ENCODE measurements at places on chromosomes 16 and 17.

DNA sequence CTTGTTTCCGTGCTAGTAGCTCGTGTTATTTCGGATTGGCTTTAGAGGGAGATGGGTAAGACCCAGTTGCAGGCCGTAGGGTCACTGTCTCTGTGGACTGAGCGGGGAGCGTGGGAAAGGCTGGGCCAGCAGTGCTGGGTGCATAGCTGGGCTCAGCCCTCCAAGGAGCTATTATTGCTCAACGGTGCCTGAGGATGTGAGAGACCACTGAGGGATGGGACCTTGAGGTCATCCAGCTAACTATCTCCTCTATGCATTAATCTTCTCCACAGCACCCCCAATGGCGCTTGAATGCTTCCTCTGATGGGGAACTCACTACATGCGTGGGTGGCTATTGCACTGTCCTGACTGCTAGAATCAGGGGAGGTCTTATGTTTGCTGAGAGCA is 126.1 kb upstream of the FOXF1 start:
- DNase-seq, result no peak

GRCh38 chr17:75980188-75981018 is 1.4 kb downstream of the TEN1 start:
- DNase-seq, result no peak

- DNase-seq, result no peak
These were observed 10.0 kb downstream of the SLC46A1 start for GRCh38 chr17:28395968-28396367.

GRCh38 chr17:34173241-34173640 is 81.8 kb upstream of the CCL2 start:
- no peak for DNase-seq

DNA sequence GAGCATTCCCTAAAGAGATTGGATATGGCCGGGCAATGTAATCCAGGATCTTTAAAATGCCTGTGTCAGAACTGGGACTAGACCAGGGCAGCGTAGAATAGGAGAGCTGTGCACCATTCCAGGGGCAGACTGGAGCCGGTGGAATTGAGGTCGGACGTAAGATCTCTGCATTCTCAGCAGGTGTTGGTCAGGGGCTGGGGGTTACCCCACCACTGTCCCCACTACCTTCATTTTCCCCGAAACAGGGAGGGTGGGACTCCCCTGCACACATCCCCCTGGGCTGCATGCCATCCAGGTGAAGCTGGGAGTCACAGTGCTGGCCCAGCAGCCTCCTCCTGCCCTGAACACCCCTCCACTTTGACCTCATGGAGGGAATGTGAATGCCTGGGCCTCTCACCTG is 17.8 kb downstream of the OSBPL7 start:
- DNase-seq, result no peak

- no peak for DNase-seq
These were observed 22.7 kb downstream of the NXN start for GRCh38 chr17:956905-957304.

DNA sequence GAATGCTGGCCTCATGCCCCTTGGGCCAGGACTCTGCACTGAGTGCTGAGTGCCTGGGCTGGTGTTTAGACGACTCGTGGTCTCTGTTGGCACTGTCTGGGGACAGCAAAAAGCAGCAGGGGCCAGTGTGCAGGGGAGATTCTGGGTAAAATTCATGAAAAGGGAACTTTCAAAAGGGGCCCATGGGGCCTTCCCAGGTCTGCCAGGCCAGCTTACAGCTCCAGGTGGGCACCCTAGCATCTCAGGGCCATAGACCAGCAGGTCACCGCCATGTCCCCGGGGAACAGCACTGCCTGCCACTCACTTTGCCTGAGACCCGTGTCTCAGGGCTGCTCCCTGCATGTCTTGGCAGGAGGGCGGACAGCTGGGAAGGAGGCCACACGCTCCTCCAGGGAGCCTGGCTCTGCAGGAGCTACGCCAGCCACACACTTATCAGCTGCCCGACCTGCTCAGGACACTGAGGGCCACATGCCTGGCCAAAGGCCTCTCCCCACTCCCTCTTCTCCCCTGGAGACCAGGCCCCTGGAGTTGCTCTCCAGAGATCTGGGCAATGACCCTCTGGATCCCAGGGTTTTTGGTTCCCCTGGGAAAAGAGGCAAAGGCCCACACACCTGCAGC is 8.8 kb upstream of the FASN start:
- no peak for DNase-seq

DNA sequence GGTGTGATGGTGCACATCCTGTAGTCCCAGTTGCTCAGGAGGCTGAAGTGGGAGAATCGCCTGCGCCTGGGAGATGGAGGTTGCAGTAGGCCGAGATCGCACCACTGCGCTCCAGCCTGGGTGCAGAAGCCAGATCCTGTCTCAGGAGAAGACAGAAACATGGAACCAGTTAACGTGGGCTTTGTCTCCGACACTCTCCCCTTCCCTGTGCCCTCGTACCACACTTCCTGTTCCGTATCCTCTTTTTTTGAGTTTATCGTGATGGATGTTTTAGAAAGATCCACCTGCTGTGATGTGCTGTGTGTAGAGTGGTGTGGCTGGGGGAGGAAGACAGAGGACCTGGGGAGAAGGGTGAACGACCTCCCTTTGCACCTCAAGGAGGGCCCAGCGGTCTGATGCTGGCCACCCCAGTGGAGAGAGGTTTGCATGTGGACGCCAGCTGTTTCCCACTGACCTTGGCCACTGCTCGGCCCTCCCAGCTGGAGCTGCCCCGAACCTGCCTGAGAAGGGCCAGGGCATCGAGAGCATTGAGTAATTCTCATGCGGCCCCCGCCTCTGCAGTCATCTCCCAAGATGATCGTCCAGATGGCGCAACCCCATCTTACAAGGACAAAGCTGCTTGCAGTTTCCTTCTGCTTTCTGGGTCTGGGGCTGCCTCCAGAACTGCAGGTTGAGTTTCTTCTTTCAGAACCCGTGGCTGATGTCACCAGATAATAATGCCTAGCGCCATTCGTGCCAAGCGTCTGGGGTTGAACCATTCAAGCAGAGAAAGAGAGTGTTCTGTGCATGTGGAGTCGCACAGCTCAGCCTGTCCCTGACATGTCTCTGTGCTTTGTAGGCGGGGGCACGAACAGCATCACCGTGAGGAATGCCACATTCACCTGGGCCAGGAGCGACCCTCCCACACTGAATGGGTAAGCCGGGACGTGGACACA is 126.3 kb downstream of the ABCC1 start:
- DNase-seq, result no peak

- DNase-seq, result no peak
These were observed 1257.1 kb upstream of the GOT2 start for GRCh38 chr16:59991171-59991570.

Data from hypothalamus (tissue), 51 donors.